ENCODE measurements at places on chromosomes 13 and 19.

DNA sequence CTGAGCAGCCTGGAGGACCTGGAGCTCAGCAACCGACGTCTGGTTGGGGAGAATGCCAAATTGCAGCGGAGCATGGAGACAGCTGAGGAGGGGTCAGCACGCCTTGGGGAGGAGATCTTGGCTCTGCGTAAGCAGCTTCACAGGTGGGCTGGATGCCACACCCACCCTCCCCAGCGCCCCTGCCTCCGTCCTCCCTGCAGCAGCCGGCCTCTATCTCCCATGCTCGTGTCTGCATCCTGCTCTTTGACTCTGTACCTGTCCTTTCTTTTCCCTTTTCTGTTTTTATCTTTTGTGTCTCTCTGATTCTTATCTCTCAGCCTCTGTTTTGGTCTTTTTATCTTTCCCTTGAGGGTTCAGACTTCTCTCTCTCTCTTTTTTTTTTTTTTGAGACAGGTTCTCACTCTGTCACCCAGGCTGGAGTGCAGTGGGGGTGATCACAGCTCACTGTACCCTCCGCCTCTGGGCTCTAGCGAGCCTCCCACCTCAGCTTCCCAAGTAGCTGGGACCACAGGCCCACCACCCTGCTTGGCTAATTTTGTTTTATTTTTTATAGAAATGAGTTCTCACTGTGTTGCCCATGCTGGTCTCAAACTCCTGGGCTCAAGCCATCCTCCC, 10.1 kb downstream of the KASH5 start:
- no peak overlapping the region for H3K27ac ChIP-seq
- no peaks in the 10 kb centered on the region for H3K27me3 ChIP-seq
- H3K4me1 ChIP-seq = no peaks in the 10 kb centered on the region
- DNase-seq = no peak
- H3K36me3 ChIP-seq = peaks cover 1% of the 10 kb centered on the region

GRCh38 chr13:50950849-50951248, 41.3 kb downstream of the RNASEH2B start:
- DNase-seq = no peak
- no peak overlapping the region for H3K27ac ChIP-seq
- H3K4me1 ChIP-seq = no peaks in the 10 kb centered on the region

DNA sequence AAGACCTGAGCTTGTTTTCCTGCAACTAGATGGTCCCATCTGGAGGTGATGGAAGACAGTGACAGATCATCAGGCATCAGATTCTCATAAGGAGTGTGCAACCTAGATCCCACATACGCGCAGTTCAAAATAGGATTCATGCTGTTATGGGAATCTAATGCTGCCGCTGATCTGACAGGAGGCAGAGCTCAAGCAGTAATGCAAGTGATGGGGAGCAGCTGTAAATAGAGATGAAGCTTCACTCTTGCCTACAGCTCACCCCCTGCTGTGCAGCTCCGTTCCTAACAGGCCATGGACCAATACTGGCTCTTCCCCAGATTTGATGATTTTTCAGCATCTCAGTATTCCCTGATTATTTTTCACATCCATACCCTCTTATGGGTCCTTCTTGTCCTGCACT, 208.4 kb upstream of the RXFP2 start:
- DNase-seq = no peak
- H3K27ac ChIP-seq = no peak overlapping the region
- no peaks in the 10 kb centered on the region for H3K36me3 ChIP-seq
- no peaks in the 10 kb centered on the region for H3K4me1 ChIP-seq
- H3K4me3 ChIP-seq = no peak overlapping the region

DNA sequence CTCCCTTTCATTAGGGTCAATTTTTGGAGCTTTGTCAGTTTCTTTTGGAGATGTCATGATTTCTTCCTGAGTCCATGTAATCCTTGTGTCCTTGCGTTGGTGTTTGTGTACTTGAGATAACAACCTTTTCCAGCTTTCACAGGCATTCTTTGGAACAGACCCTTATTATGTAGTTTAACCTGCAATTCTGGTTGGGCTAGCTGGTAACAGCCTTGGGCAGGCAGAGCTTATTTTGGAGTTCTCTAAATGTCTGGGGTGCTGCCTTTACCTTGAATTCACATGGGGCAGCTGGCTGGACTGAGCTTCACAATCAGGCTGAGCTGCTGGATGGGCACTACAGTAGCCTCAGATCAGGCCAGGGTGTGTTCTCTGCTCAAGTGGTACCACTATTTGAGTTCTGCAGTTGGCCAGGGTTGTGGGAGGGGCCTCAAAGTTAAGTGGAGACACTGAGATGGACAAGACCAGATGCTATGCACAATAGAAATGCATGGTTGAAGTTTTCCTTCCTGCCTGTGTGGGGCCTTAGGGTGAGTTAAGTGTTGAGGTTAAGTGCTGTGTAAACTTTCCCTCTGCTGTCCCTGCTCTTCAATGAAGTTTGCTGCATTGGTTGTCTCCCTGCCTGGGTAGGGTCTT, 277.3 kb downstream of the ATP8A2 start:
- H3K4me1 ChIP-seq = no peaks in the 10 kb centered on the region
- H3K4me3 ChIP-seq = no peak overlapping the region
- H3K36me3 ChIP-seq = no peaks in the 10 kb centered on the region
- peaks cover 10% of the 10 kb centered on the region for H3K27me3 ChIP-seq
- DNase-seq = no peak
- no peak overlapping the region for H3K27ac ChIP-seq

- DNase-seq = no peak
- H3K4me3 ChIP-seq = no peak overlapping the region
These were observed 142.9 kb upstream of the SERP2 start for GRCh38 chr13:44230736-44231135.

- H3K27ac ChIP-seq = no peak overlapping the region
- H3K27me3 ChIP-seq = peaks cover 43% of the 10 kb centered on the region
- H3K4me3 ChIP-seq = no peak overlapping the region
- peaks cover 6% of the 10 kb centered on the region for H3K4me1 ChIP-seq
These were observed 590.4 kb downstream of the TBC1D4 start for GRCh38 chr13:74891610-74892009.

DNA sequence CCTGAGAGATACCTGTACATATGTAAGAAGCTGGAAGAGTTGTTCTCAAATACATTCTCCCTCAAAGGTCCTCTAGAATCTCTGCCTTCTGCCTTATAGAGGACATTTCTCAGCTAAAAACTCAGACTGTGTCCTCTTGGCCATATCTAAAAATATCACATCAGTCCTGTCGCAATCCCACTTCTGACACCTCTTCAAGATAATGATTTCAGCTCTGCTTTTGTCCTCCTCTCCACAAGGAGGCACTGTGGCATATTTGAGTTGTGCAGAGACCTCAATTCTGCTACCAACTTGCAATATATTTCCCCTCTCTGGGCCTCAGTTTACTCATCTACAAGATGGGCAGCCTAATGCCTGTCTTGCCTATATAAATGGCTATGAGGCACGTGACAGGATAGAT, 16.6 kb downstream of the ADAMTS10 start:
- peaks cover 19% of the 10 kb centered on the region for H3K4me1 ChIP-seq
- H3K27ac ChIP-seq = no peak overlapping the region
- no peaks in the 10 kb centered on the region for H3K27me3 ChIP-seq
- H3K4me3 ChIP-seq = peak overlapping the region; percentile 8
- H3K36me3 ChIP-seq = peaks cover 4% of the 10 kb centered on the region

DNA sequence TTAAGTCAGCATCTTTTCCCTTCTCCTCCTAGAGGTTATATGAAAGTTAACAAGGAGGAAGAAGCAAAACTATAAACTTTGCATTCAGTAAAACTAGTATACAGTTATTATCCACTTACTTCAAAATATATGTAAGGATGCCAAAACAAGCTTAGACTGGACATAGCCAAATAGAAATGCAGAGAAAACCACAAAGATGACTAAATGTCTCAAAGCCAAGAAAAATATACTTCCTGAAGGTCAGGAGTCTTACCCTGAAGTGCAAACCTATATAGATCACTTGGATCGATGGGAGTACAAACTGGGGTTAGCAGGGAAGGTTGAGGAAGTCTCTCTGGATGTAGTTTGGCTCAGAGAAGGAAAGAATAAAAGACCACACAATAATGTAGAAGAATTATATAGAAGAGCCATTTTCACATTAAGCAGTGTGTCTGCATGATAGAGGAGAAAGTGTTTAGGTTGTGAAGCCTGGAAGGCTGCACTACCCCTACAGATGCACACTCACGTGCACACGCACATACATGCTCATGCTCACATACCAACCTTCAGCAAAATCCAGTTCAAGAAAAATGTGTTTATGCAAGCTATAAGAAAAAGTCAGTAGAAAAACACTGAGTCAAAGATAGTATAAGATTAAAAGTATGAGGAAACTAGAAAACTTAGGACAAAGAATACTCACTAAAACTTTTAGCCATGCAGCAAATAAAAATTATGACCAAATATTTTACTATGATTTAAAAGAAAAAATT, 112.1 kb upstream of the RXFP2 start:
- no peaks in the 10 kb centered on the region for H3K4me1 ChIP-seq
- DNase-seq = no peak
- H3K27me3 ChIP-seq = no peaks in the 10 kb centered on the region
- H3K4me3 ChIP-seq = no peak overlapping the region

GRCh38 chr13:78147905-78148304, 229.3 kb upstream of the EDNRB start:
- no peaks in the 10 kb centered on the region for H3K4me1 ChIP-seq
- no peak for DNase-seq
- no peak overlapping the region for H3K4me3 ChIP-seq
- peaks cover 20% of the 10 kb centered on the region for H3K27me3 ChIP-seq
- H3K36me3 ChIP-seq = no peaks in the 10 kb centered on the region

GRCh38 chr19:35116072-35116801, 614 bp downstream of the FXYD3 start:
- no peaks in the 10 kb centered on the region for H3K36me3 ChIP-seq
- no peak overlapping the region for H3K27ac ChIP-seq
- peaks cover 8% of the 10 kb centered on the region for H3K4me1 ChIP-seq
- peaks cover 10% of the 10 kb centered on the region for H3K27me3 ChIP-seq
- H3K4me3 ChIP-seq = no peak overlapping the region

- no peak for DNase-seq
- no peaks in the 10 kb centered on the region for H3K4me1 ChIP-seq
- no peak overlapping the region for H3K27ac ChIP-seq
- no peaks in the 10 kb centered on the region for H3K27me3 ChIP-seq
- no peaks in the 10 kb centered on the region for H3K36me3 ChIP-seq
These were observed 498.6 kb downstream of the KCTD12 start for GRCh38 chr13:76387566-76387965.

- DNase-seq = no peak
- H3K4me1 ChIP-seq = no peaks in the 10 kb centered on the region
- no peak overlapping the region for H3K27ac ChIP-seq
- no peaks in the 10 kb centered on the region for H3K36me3 ChIP-seq
- H3K4me3 ChIP-seq = no peak overlapping the region
- H3K27me3 ChIP-seq = peaks cover 13% of the 10 kb centered on the region
These were observed 227.7 kb downstream of the B3GLCT start for GRCh38 chr13:31427151-31428100.

DNA sequence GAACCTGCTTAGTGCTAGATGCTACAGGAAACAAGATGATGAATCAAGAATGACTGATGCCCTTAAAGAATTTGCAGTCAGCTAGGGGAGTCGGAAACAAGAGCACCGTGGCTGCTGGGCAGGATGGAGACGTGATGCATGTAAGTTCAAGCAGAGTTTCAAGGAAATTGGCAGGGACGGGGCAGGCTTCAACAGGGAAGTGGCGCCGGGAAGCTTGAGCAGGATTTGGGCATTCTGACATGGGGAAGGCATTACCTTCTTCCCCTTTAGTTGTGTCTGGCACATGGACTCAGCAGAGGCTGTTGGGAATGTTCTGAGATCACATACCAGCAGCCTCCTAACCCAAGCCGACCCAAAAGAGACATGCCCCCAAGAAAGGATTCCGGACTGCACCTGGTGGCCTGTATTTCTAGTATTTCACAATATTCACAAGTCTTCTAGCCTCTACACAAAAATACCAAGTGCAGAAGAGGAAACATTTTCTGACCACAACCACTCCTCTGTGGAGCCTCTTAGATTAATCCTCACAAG, 138.2 kb downstream of the CRYL1 start:
- H3K4me3 ChIP-seq = no peak overlapping the region
- H3K27me3 ChIP-seq = peaks cover 11% of the 10 kb centered on the region
- DNase-seq = no peak
- H3K36me3 ChIP-seq = no peaks in the 10 kb centered on the region
- no peaks in the 10 kb centered on the region for H3K4me1 ChIP-seq

GRCh38 chr13:37365496-37365895, 233.1 kb downstream of the POSTN start:
- H3K27me3 ChIP-seq = no peaks in the 10 kb centered on the region
- H3K27ac ChIP-seq = no peak overlapping the region
- no peak overlapping the region for H3K4me3 ChIP-seq
- H3K36me3 ChIP-seq = peaks cover 2% of the 10 kb centered on the region
- H3K4me1 ChIP-seq = no peaks in the 10 kb centered on the region

DNA sequence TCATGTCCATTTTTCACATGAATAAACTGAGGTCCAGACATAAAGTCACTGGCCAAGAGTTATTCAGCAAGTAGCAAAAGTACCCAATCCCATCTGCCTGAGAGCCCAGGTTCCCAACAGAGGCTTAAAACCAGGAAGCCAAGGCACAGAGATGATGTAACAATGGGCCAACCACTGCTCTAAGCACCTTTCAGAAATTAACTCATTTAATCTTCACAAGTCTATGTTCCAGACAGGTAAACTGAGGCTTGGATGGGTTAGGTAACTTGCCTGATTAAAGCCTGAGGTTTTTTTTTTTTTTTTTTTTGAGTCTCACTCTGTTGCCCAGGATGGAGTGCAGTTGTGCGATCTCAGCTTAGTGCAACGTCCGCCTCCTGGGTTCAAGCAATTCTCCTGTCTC, 4.0 kb upstream of the DYRK1B start:
- H3K36me3 ChIP-seq = peaks cover 42% of the 10 kb centered on the region
- no peak for DNase-seq
- no peaks in the 10 kb centered on the region for H3K27me3 ChIP-seq
- H3K4me1 ChIP-seq = peaks cover 32% of the 10 kb centered on the region
- H3K4me3 ChIP-seq = no peak overlapping the region

DNA sequence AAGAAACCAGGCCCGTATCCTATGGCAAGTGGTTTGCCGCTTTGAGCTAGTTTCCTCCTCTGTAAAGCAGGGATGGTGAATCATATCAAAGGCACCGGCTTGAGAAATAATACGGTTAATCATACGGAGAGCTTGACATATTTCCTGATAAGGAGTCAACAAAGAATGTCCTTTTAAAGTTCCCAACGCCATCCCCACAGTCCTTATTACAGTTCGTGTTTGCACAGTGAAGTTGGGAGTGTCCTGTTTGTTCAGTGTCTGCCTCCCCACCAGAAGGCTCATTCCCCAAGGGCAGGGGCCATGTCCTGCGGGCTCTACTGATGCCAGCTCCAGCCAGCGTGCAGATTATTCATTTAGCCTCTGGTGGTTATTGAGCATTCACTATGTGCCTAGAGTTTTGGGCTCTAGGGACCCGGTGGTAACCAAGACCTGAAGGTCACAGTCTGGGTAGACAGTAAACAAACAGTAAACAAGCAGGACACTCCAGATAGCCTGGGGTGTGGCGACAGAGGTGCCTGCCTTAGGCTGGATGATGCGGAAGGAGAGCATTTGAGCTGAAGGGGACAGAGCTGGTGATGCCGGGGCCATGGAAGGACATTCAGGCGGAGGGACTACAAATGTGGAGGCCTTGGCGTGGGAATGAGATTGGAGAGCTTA, 6.3 kb downstream of the GRAMD1A start:
- no peak for DNase-seq
- no peak overlapping the region for H3K4me3 ChIP-seq
- peaks cover 27% of the 10 kb centered on the region for H3K36me3 ChIP-seq
- H3K27ac ChIP-seq = peak overlapping the region; percentile 82

GRCh38 chr13:100668408-100668807, 6.2 kb downstream of the TMTC4 start:
- peaks cover 39% of the 10 kb centered on the region for H3K4me1 ChIP-seq
- no peak for DNase-seq
- H3K36me3 ChIP-seq = peaks cover 18% of the 10 kb centered on the region
- no peaks in the 10 kb centered on the region for H3K27me3 ChIP-seq
- no peak overlapping the region for H3K4me3 ChIP-seq

Data from central memory CD8-positive, alpha-beta T cell (primary cell).